ENCODE measurements at places on chromosomes 6 and 20. TPM values are rescaled to one million over a fixed set of nuclear protein-coding genes. Genes with fewer than 3 reads are reported as not detected.

GLO1 gene
- total RNA-seq, result 40.8 TPM

COX7A2 gene
- 27.8 TPM for total RNA-seq

- no peak for DNase-seq
Measured at GRCh38 chr6:108644252-108644651, 83.5 kb downstream of the FOXO3 start.

- DNase-seq, result no peak
Measured at GRCh38 chr20:24522452-24523330, 53.3 kb downstream of the SYNDIG1 start.

DNA sequence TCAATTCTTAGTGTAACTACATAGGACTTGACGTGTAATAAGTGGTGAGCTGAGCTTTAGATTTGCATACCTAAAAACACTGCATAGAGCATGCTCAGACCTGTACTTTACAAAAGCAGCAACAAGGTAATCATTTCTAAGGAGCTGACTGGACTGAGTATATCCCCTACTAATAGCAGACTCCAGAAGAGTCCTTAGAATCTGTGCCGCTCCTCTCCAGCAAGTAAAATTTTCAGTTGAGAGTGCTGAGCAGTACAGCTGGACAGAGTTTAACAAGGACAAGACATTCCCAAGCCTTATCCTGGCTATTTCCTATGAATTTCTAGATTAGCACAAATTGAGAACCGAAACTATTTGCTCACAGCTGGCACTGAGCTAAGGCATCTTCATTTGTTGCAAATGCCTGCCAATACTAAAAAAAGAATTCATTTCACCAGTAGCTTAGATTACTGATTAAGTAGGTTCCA, 26.1 kb upstream of the KLHL31 start:
- no peak for DNase-seq

SIGLEC1 gene
- 4.5 TPM for total RNA-seq

DNA sequence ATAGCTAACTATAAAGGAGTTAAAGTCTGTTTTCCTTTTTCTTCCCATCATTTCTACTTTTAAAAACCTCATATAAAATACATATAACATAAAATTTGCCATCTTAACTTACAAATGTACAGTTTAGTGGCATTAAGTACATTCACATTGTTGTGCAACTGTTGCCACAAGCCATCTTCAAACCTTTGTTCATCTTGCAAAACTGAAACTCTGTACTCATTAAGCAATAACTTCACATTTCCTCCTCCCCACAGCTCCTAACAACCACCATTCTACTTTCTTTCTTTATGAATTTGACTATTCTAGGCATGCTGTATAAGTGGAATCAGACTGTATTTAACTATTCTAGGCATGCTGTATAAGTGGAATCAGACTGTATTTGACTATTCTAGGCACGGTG, 4.5 kb downstream of the CCDC170 start:
- DNase-seq, result no peak

HLA-DQA1 gene
- total RNA-seq, result not detected

AKAP12 gene
- 43.7 TPM for total RNA-seq

MOCS1 gene
- 6.6 TPM for total RNA-seq

DNA sequence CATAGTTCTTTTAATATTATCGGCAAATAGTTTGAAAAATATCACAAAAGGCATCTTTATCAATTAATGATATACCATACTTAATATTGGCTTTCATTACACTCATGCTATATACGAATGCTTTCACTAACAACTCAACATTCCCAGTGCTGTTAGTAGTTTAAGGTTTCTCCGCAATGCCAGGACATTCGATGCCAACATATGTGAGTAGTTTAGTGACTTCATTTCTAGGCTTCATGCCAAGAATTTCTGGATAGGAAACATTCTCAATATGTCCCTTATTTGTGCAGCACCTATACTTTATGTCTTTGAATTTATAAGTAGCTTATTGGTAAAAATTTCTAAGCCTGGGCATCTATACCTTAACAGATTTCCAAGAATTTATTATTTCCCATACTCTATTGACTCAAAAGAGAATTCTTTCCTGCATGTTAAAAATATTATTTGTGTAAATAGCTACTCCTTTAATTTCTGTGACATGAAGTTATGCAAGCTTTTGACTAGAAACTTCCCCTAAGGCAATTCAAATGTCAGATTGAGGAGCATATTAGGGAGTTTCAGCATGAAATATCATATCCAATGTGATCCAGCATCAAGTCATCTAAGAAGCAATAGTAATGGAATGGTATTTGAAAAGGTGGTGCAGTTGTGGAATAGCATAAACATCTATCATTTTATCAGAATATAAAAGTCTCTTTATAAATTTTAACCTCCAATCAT, 236.0 kb upstream of the STXBP5 start:
- DNase-seq, result no peak

TBX18 gene
- total RNA-seq, result not detected

CGA gene
- total RNA-seq, result not detected

DNA sequence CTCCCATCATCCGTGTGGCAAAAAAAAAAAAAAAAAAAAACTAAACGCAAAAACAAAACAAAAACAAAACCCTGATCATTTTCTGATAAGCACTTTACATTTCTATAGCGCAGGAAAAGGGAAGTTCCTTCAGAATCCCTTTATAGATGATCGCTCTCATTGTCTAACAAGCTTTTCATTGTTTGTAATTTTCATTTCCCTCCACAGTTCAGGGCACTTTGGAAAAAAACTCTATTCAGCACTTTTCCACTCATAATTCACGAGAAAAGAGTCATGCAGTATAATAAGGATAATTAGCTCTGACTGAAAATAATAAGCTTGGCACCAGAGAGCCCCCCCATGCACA, 89.4 kb upstream of the ATXN1 start:
- no peak for DNase-seq

GRCh38 chr6:29853245-29853644, 25.6 kb downstream of the HLA-G start:
- no peak for DNase-seq

NEURL2 gene
- not detected for total RNA-seq

TRERF1 gene
- total RNA-seq, result 5.7 TPM

GRCh38 chr6:107185391-107185970, 70.2 kb upstream of the BEND3 start:
- peak; percentile 63 for DNase-seq

DCDC2 gene
- total RNA-seq, result under 0.01 TPM

FILIP1 gene
- 21.9 TPM for total RNA-seq

DNA sequence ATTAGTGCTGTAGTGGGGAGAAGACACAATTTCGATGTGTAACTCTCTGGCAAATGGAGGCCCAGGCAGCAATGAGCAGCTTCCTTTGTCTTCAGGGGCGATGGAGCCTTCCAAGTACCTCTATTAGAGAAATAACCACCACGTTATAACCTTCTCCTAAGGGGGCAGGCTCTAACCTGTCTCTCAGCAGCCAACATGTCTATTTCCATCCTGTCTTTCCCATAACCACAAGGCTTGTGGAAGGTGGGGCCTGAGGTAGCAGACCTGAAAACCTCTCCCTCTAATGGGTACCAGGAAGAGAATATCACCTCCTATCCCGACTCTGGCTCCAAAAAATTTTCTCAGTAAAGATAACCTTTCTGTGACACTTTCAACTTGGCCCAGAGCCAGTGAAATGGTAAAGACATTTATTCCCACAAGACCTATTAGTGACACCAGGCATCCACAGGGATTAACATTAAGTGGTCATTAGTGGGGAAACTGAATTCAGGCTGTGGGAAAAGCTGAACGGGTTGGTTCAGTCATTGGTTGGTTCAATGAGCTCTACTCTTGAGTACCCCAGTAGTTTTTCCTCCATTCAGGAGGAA, 4.0 kb downstream of the PEX6 start:
- DNase-seq, result no peak

Measured in stomach (tissue), 19 donors.